Cardiac muscle cell (in vitro differentiated cells and primary cell): ENCODE measurements at places on chromosomes 7 and 10. TPM values are rescaled to one million over a fixed set of nuclear protein-coding genes. Genes with fewer than 3 reads are reported as not detected.
A peak's percentile ranks its signal among the peaks of the same experiment; 100 is the strongest.

GRCh38 chr10:118832241-118832651 is 77.5 kb upstream of the CACUL1 start:
- no peak for DNase-seq
- H3K36me3 ChIP-seq = no peaks in the 10 kb centered on the region
- no peak overlapping the region for H3K27ac ChIP-seq
- H3K4me3 ChIP-seq = no peak overlapping the region
- H3K27me3 ChIP-seq = peaks cover 2% of the 10 kb centered on the region
- no peaks in the 10 kb centered on the region for H3K4me1 ChIP-seq

DNA sequence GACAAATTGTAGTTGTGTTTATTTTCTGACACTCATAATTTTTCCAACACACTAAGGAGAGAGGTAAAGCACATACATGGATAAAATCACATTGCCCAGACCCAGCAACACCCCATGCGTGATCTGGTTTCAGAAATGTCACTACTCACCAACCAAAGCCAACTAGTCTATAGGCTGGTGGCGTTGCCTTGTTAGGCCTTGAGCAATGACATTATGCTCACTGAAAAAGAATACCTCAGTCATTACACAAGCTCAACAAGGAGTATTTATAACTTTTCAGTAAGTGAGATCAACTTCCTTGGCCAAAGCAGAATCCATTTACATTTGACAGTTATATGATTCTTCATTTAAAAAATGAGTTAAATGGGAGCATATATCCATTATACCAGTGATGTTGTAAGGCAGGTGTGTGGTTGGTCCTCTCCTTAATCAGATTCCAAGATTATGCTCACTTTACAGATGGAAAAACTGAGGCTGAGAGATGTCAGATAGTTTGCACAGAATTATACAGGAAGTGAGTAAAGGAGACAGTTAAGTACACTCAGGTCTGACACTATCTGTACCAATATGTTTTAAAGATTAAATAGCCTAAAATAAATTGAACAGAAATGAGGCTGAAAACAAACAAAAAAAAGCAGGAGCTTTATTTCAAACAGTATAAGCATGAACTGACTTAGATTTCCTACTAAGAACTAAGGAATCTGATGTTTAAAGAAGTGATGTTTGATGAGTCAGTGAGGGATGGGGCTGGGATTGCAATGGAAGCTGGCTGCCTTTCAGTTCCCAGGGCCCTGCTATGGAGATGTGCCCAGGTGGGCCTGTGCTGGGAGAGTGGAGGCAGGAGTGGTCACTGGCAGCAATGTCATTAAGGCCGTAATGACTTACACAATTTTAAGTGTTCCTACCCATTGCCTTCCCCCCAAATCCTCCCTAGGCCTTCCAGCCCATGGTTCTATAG is 118.3 kb downstream of the RAPGEF5 start:
- H3K4me1 ChIP-seq = no peaks in the 10 kb centered on the region
- H3K27me3 ChIP-seq = no peaks in the 10 kb centered on the region
- no peak overlapping the region for H3K27ac ChIP-seq
- H3K36me3 ChIP-seq = no peaks in the 10 kb centered on the region
- no peak overlapping the region for H3K4me3 ChIP-seq
- no peak for DNase-seq

- DNase-seq = no peak
- no peaks in the 10 kb centered on the region for H3K36me3 ChIP-seq
- no peak overlapping the region for H3K4me3 ChIP-seq
- no peak overlapping the region for H3K27ac ChIP-seq
- H3K27me3 ChIP-seq = no peaks in the 10 kb centered on the region
Measured at GRCh38 chr7:921581-922333, 32.7 kb downstream of the ADAP1 start.

Gene CYP2W1
- 3.4 TPM in 1 of 2 replicates, not detected in the other for total RNA-seq

DNA sequence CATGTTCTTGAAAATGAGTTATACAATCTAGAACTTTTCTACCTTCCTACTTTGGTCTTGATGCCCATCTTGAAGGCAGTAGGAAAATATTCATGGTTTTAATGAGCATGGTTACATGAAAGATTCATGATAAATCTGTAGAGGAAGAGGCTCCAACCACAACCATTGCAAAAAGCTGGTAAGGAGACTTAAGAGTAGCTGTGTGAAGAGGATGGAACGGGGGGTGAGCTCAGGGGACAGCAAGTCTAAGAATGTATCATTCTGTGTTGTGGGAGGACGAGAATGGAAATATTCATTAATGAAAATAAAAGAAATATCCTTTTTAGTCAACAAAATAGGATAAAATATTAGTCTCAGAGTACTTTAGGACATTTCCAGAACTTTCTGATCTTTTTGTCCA is 81.1 kb downstream of the BMPER start:
- no peak overlapping the region for H3K4me3 ChIP-seq
- H3K27ac ChIP-seq = peak overlapping the region; percentile 78
- H3K27me3 ChIP-seq = no peaks in the 10 kb centered on the region
- no peak for DNase-seq
- H3K4me1 ChIP-seq = peaks cover 5% of the 10 kb centered on the region

GRCh38 chr10:63699785-63700613 is 178.8 kb downstream of the REEP3 start:
- DNase-seq = no peak
- H3K27ac ChIP-seq = peak overlapping the region; percentile 10
- no peak overlapping the region for H3K4me3 ChIP-seq

DNA sequence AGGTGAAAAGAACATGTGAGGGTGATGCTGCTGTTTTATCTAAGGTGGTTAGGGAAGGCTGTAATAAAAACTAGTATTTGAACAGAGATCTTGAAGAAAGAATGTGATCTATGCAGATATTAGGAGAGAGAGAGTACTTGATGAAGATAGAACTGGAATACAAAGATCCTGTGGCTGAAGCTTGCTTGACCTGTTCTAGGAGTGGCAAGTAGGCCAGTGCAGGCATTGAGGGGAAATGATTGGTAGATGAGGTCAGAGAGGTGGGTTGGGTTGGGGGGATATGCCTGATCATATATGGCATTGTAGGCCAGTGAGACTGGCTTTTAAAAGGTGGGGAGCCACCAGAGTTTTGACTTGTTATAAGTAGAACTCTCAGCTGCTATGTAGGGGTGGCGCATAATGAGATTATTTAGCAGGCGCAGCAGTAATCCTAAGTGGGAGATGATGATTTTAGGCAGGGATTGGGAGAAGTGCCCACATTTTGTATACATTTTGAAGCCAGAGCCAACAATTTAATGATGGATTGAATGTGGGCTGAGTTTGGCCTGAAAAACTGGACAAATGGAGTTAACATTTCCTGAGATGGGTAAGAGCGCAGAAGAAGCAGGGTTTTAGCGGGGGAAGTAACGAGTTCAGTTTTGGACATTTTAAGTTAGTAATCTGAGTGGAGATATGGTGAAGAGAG is 8.2 kb downstream of the CCSER2 start:
- H3K36me3 ChIP-seq = no peaks in the 10 kb centered on the region
- no peak for DNase-seq
- peak overlapping the region; percentile 19 for H3K27ac ChIP-seq
- peaks cover 4% of the 10 kb centered on the region for H3K4me1 ChIP-seq
- no peak overlapping the region for H3K4me3 ChIP-seq

DNA sequence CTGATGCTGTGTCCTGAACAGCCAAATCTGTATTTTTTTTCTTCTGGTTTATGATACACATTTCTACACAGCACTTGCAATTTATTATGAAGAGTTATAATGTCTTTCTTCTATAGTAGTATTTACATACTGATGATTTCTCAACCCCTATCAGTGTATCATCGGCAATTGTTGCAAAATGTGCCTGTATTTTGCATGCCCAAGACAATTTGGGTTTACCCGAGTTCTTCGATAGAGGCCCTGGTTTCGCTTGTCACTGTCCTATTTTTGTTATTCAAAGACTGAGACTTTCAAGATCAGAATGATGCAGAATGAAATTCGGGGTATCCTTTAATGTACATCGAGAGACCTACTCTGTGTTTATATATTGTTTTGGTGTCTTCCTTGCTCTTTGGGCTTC is 184.5 kb upstream of the PRSS58 start:
- no peaks in the 10 kb centered on the region for H3K27me3 ChIP-seq
- H3K4me3 ChIP-seq = no peak overlapping the region
- no peaks in the 10 kb centered on the region for H3K4me1 ChIP-seq
- DNase-seq = no peak
- no peak overlapping the region for H3K27ac ChIP-seq
- H3K36me3 ChIP-seq = no peaks in the 10 kb centered on the region

Gene MYOF
- 18.1 and 22.4 TPM in 2 replicates for total RNA-seq

- H3K4me1 ChIP-seq = peaks cover under 1% of the 10 kb centered on the region
- no peaks in the 10 kb centered on the region for H3K27me3 ChIP-seq
- no peak for DNase-seq
- H3K36me3 ChIP-seq = no peaks in the 10 kb centered on the region
- H3K27ac ChIP-seq = no peak overlapping the region
Measured at GRCh38 chr10:61758433-61758832, 95.7 kb downstream of the CABCOCO1 start.
